GDM1 (cell line): ENCODE measurements at places on chromosomes 6 and 20.

DNA sequence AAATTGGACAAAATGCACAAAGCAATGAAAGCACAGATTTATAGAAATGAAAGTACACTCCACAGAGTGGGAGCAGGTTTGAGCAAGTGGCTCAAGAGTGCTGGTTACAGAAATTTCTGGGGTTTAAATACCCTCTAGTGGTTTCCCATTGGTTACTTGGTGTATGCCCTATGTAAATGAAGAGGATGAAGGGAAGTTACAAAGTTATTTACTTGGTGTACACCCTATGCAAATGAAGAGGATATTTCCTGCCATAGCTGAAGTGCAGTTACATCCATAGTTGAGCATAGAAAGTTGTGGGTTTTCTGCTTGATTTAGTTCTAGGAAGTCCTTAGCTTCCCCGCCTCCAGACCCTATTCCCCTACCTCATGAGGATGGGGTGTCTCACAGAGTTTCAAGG, 22.7 kb downstream of the BCAS1 start:
- no peak for DNase-seq

GRCh38 chr6:35043381-35044130, 97.6 kb downstream of the TCP11 start:
- DNase-seq, result no peak

- no peak for DNase-seq
Measured at GRCh38 chr6:79670789-79671188, 39.7 kb downstream of the SH3BGRL2 start.

- no peak for DNase-seq
Measured at GRCh38 chr6:145819994-145820393, 5.4 kb upstream of the FBXO30 start.

DNA sequence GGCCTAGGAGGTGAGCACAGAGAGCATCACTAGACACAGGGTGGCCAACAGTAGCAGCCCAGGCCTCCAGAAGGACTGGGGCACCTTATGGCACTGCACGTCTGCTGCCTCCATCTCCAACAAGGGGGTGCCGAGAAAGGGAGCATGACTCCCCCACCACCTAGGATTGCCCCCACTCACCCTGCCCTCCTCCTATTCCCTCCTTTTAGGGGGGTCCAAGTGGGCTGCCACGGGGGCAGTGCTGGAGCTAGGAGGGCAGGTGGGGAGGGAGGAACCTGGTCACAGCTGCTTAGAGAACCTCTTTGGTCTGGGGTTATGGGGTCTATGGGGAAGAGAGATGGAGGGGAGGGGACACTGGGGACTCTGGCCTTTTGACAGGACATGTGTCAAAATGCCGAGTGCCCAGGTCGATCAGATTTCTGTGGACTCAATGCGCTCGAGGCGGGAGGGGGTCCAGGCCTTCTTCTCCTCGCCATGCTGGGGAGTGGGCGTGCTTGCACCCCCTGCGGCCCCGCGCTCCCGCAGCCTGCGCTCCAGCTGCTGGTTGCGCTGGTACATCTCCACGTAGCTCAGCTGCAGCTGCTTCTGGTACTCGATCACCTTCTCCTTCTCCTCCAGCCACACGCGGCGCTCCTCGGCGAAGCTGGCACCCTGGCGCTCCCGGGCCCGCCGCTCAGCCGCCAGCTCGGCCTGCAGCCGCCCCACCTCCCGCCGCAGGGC, 4.5 kb upstream of the FASTKD5 start:
- DNase-seq, result no peak

GRCh38 chr6:56525974-56526789, 116.5 kb downstream of the DST start:
- no peak for DNase-seq

GRCh38 chr6:111231090-111231459, 143.8 kb downstream of the SLC16A10 start:
- no peak for DNase-seq

DNA sequence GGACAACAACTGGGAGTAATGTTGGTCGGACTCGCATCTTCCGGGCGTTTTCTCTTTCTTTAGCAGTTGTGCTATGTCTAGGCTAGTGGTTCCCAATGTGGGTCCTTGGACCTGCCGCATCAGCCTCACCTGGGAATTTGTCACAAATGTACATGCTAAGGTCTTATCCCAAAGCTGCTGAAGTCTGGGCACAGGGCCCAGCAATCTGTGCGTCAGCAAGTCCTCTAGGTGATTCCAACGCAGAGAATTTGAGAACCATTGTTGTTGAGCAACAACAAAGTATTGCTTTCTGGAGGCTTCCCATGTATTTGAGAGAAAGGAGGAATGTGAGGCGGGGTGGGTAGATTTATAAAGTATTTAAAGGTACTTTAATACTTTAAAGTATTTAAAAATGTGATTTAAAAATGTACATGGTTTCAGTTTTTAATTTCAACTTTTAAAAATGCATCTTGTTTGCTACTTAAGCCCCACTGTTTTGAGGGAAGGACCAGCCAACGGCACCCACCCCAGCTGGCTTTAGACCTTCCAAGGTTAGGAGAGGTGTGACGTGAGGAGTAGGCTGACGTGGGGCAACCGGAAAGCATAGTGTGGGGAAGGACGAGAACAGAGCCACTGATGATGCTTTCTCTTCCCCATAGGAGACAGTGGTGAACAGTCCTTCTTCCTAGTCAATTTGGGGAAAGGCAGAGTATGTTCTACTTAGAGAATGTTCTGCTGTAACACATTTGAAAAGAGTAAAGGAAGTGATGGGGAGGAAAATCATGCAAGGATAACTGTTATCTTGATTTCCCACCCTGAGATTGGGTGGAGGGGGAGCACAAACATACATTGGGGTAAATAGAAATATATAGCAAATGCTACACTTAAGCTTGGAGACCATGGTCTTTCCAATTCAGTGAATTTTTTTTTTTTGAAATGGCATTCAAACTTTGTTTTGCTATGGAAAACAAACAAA, 4.3 kb downstream of the UST start:
- DNase-seq, result no peak

- no peak for DNase-seq
Measured at GRCh38 chr20:2691127-2691526, 1.5 kb upstream of the EBF4 start.

- no peak for DNase-seq
Measured at GRCh38 chr6:62652692-62653328, 366.8 kb upstream of the KHDRBS2 start.

DNA sequence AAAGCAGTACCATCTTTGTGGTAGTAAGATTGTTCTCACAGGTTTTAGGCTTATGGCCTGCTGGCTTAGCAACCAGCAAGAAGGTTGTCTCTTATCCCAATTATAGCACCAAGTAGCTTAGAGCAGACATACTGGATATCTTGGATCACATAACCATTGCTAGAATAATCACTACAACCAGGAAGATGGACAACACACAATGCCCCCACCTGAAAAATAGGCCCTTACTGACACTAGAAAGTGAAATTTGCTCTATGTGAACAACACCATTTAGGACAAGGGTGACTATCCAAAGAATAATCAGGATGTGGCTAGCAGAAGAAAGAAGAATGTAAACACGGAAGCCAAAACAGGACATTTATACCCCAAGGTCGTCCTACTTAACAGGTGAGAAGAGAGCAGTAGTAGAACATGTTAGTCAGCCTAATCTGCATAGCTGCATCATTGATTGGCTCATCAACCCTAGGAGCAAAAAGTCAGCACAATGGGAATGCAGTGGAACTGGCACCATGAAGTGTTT, 172.7 kb upstream of the MARCKS start:
- no peak for DNase-seq

- DNase-seq, result no peak
Measured at GRCh38 chr6:139161169-139161568, 26.3 kb downstream of the HECA start.

DNA sequence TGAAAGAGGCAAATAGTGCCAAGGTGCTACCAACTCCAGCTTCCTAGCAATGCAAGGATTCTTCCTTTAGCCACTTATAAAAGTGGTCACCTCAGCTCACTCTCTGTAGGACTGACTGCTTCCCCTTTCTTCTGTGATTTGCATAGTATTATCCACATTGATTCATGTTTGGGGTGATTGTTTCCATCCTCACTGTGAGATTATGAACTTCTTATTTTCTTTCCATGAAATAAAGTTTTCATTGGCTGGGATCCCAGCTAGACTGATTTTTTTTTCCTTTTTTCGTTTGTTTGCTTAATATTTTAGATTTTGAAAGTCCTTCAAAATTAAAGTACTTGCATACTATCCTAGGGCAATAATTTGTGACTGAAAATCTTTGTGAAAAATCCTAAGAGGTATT, 50.5 kb downstream of the EYA4 start:
- no peak for DNase-seq

GRCh38 chr6:43669050-43669921, 18.3 kb downstream of the MRPS18A start:
- no peak for DNase-seq

DNA sequence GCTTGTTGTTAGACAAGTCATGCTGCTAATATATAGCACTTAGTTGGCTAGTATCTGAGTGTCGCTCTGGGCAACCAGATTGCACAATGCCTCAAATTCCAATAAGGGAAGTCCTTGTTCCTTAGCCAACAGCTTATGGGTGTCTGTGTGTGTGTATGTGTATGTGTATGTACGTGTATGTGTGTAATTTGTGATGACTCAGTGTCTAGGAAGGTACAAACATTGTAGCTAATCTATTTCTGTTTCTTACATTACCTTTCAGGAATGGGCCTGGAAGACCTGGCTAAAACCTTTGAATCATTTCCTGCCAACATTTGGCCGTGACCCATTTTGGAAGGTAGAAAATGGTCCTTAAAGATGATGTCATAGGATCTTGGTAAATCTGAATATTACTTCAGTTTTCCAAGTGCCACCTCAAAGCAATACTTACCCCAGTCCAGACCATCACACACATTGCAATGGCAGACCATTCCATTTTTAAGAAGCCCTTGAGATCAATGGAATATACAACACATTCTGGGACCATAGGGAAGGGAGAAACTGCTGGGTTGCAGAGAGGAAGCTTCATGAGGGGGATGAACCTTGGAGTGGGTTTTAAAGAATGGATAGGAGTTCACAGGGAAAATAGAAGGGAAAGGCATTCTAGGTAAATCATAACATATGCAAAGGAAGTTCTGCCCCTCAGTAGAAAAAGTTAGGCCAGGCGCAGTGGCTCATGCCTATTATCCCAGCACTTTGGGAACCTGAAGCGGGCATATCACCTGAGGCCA, 25.1 kb downstream of the NEDD9 start:
- DNase-seq, result peak; percentile 8

DNA sequence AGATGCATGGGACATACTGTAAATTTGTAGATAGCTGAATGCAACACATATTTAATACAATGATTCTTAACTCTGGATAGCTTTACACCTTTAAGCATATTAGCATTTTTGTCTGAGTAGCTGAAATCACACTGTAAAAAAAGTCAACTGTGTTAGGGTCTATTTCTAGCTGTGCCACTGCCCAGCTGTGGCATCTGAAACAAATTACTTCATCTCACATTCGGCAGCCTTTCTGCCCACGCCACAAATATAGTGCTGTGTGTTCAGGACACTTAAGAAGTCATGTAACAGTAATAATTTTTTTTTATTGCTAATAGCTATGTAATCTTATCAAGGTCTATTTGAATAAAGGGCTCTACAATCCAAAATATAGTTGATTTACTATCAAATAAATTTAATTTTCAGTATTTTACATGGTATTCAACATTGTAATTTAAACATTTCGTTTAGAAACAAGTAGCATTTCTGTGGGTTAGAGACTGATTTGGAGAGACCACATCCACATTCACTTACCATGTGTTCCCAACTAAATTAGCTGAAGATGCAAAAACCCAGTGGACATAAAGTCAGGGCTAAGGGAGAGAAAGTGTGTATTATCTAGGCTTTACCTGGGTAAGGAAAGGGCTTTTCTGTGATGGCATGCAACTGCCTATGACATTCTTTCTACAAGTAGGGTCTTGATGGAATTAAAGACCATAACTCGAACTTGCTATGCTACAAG, 276.7 kb downstream of the PLCB1 start:
- no peak for DNase-seq

DNA sequence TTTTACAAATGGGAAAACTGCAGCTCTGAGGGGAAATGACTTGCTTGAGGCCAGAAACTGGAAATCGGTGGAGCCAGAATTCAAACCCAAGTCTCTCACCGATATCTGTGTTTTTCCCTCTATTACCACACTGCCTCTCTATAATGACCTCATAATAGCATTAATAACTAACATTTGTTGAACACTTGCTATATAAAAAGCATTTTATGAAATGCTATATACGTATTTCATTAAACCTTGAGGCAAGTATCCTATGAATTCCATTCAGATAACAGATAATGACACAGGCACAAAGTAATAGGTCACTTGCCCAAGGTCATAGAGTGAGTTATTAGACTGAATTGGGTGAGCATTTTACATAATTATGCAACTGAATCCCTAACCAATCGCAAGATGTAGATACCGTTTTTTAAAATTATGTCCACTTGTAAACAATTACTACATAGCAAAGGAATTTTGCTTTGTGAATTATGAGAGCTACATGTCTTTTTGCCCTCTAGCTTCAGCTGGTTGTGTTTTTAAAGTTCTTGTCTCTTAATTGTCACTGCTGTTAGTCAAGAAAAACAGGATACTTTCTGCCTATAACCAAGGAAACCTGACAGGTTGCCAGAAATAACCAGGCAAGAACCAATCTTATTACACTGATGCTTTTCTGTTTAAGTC, 4.7 kb downstream of the DSN1 start:
- no peak for DNase-seq

GRCh38 chr6:60670036-60670435, 1616.0 kb downstream of the KHDRBS2 start:
- no peak for DNase-seq

- no peak for DNase-seq
Measured at GRCh38 chr6:28814032-28814976, 109.5 kb downstream of the TRIM27 start.

- no peak for DNase-seq
Measured at GRCh38 chr20:44135417-44136204, 51.4 kb downstream of the JPH2 start.

DNA sequence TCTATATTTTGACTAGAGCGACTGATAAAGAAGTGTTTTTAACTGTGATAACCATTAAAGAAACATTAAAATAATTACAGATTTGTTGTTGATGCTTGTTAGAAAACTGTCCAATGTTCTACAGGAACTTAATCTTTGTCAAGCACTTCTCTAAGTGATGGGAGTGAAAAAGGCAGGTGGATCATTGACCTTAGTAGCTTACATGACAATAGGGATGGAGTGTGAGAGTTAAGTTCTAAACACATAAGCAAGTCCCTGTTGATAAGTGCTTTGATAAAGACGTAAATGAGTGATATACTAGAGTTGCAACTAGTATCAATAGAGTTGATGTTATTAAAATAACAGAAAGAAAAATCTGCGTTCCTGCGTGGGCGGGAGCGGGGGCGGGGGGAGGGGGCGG, 931.5 kb upstream of the EPHA7 start:
- no peak for DNase-seq

- no peak for DNase-seq
Measured at GRCh38 chr6:55578537-55579363, at the start of gene HMGCLL1. Gene HMGCLL1, minus strand, starts transcription at chr6:55579192. Its CDS starts 137 bp downstream, at chr6:55579055.

GRCh38 chr20:58179432-58180099, 48.9 kb downstream of the ANKRD60 start:
- peak; percentile 22 for DNase-seq

GRCh38 chr20:51715163-51715855, 52.9 kb downstream of the ATP9A start:
- no peak for DNase-seq

GRCh38 chr6:82348130-82348529, 15.5 kb upstream of the TPBG start:
- no peak for DNase-seq
